ENCODE measurements at places on chromosomes 12 and 14.

- no peak for DNase-seq
Observed at GRCh38 chr14:102258136-102258535, 46.8 kb downstream of the MOK start.

DNA sequence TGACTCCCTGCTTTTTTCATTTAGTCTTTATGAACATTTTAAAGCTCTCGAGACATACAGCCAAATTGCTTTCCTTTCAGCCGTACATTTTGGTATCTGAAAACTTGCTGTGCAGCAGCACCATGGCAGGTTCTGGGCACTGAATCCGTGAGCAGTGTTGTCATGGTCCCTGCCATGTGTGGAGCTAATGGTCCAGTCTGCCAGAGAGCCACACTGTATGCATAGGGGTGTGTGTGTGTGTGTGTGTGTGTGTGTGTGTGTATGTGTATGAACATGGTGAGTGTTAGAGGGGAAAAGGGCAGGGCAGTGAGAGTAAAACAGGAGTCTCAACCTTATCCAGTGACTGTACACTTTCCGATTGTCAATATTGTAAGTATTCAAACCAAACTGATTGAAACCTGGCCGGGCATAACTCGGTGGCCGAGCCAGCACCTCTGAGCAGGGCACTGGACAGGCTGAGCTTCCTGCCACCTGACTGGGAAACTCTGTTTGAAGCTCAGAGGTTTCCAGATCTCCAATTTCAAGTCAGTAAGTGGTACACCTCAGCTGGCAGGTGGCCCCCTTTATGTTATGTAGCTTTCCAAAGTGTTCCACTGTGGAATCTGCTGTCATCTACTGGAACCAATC lies 110.0 kb downstream of the ESR2 start:
- no peak for DNase-seq

DNA sequence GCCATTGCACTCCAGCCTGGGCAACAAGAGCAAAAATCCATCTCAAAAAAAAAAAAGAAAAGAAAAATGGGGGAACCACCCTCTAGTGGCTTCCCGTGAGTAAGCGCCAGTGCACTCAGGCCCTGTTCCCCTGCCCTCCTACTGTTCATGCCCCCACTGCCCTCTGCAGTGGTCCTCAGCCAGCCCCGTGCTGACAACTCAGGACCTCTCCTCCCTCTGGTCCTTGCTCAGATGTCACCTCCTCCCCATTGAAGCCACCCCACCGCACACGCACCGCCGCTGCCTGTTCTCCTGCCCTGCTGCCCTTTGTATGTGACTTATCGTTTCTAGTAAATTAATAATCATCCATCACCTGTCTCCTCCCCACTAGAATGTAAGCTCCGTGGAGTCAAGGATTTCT lies 58.8 kb upstream of the DYNC1H1 start:
- DNase-seq, result no peak

DNA sequence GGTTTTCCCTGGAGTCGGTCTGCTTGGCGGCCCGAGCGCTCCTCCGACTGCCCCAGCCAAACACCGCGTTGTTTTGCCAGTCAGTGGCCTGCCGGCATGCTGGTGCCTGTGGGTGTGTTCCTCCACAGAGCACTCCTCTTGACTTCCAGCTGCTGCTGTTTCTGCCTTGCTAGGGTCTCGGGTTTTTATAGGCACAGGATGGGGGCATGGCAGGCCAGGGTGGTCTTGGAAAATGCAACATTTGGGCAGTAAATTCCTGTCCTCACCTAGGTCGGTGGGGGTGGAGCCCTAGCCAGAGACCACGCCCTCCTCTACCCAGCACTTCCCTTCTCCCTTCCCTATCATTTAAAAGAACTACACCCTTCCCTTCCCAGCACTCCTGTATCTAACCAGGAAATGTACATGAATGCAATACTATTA lies 34.7 kb upstream of the VASH1 start:
- DNase-seq, result no peak

DNA sequence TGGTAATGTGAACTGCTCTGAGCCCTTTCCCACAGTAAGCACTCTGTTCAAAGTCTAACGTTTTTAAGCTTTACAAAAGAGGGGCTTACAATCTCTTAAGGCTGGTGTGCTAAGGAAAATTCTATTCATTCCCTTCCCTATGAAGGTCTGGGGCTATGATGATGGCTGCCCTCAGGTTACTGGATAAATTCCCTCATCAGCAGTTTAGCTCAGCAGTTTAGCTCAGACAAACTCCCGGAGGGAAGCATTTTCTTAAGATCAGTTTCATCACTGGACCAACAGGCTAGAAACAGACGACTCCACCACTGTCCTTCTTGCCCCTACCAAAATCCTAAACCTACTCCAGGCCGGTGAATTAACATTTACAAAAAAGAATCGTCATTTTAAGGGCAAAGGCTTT lies 19.1 kb downstream of the ERP29 start:
- no peak for DNase-seq

DNA sequence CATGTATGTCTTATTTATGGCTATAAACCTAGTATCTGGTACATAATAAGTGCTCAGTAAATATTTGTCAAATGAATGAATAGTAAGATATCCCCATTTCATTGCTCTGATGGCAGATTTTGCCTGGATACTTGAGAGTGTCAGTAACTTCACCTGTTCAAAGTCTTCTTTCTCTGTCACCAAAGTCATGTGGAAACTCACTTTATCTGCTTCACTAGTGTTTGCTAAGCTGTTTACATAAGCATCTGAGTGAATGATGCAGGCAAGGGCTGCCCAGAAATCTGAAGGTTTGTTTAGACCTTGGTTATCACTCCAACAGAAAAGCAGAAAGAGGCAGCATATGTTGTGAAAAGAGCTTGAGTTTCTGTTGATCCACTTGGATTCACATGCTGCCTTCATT lies 4.3 kb downstream of the OR4E1 start:
- DNase-seq, result no peak

Data from NCI-H526 treated with DMSO at 0.1 percent for 48 hours (cell line).